ACHN (cell line): ENCODE measurements at places on chromosomes 1 and 21.

- peak; percentile 49 for DNase-seq
These were observed at the start of gene HMCN1 for GRCh38 chr1:185733818-185734735. Gene HMCN1 (plus strand): TSS chr1:185734391. CDS start chr1:185734780, 389 bp downstream.

DNA sequence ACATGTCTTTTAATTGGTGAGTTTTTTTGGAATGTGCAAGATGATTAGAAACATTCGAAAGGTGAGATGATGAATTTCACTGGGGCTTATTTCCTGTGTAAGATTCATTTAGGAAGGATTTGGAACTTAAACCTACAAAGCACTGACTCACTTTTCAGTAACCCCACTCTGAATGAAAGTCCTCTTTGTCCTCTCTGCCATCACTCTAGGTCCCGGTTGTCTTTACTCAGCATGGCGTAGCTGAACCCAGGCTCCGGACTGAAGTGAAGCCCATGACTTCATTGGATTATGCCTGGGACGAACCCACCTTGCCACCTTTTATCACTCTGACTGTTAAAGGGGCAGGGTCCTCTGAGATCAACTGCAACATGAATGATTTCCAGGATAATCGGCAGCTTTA is 139.4 kb downstream of the VPS13D start:
- DNase-seq: no peak

GRCh38 chr1:210437111-210437510 is 108.4 kb downstream of the HHAT start:
- peak; percentile 22 for DNase-seq

GRCh38 chr21:23101111-23101510 is 2102.9 kb downstream of the NCAM2 start:
- DNase-seq: no peak

GRCh38 chr21:46347791-46348381 is 23.9 kb downstream of the PCNT start:
- peak; percentile 36 for DNase-seq

DNA sequence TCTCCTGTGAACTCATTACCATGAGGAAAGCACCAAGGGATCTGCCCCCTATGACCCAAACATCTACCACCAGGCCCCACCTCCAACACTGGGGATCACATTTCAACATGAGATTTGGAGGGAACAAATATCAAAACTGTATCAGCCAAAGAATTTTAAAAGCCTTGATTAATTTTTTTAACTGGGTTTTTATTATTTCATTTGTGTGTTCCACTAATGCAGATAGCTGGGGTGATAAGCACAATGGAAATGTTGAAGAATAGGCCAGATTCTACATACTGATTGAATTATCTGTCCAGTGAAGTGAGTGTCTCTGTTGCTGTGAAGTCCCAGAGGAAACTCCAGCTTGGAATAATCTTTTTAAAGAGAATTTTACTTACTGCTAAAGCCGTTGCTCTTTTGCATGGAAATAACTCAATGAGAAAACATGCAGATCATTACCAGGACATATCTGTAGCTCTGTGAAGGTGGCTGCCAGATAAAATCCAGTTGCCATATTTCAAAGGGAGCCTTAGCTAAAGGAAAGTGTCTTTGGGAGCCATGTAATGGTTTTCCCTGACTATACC is 44.4 kb upstream of the DHCR24 start:
- DNase-seq: no peak

GRCh38 chr21:41360072-41360821 is 1.6 kb upstream of the MX2 start:
- no peak for DNase-seq
